Stromal cell of bone marrow (primary cell): ENCODE measurements at places on chromosomes 13 and 19.

DNA sequence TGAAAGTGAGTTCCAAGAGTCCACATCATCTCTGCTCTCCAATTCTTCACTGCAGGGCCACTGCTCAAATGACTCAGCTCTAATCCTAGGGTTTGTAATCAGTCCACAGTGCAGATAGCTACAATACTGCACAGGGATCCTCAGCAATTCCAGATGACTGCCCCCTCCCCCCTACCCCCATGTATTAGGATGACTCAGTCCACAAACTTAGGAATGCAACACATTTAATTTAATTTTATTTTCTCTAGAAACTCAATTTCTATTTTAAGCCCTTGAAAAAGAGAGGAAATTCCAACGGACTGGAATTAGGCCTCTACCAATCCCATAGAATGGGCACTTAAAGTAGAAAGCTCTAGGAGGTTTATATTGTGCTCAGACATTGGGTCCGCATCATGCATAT is 173.8 kb upstream of the SOX21 start:
- peak; percentile 10 for DNase-seq

DNA sequence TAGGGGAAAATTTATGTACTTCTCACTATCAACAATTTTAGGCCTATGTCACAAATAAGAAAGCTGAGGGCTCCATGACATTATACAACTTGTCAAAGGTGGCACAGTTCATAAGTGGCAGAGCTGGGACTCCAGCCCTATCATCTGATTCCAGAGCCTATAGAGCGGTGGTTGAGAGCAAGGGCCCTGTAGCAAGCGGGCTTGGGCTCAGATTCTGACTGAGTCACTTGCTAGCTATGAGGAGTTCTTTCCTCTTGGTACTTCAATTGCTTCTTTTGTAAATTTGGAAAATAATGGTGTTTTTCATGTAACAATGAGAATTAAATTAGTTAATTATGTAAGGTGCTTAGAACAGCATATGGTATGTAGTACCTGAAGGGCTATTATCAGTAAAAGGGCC is 28.7 kb upstream of the FAM216B start:
- DNase-seq: no peak

DNA sequence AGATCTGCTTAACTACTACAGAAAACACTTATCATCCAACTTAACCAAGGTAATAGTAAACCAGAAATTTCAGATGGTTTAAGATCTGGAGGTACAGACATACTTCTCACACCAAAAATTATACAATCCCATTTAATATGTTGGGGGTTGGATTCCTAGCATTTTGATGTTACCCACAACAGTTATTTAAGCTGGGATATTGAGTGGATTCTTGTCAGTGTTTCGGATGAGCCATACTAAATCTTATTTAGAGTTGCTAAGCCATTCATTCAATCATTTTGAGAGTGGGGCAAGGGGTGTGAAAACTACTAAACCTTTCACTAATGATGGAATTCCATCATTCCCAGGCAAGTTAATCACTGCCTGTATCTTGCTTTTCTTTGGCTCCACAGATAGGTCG is 40.6 kb downstream of the KATNAL1 start:
- no peak for DNase-seq

DNA sequence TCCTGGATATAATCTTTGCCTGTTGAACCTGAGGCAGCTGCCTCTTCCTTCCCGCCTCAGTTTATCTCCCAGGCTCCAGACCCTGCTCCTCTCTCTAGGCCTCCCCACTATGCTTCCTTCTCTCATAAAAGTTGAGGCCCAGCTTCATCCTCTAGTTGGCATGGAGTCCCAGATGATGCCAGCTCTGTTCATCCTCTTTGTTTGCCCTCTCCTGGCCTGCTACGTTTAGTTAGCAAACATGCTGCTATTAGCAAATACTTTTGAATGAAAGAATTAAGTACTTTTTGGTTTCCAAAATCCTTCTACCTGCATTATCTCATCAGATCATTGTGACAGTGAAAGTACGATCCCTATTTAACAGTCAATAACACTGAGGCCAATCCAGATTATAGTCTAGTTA is 472.5 kb downstream of the COG6 start:
- no peak for DNase-seq

DNA sequence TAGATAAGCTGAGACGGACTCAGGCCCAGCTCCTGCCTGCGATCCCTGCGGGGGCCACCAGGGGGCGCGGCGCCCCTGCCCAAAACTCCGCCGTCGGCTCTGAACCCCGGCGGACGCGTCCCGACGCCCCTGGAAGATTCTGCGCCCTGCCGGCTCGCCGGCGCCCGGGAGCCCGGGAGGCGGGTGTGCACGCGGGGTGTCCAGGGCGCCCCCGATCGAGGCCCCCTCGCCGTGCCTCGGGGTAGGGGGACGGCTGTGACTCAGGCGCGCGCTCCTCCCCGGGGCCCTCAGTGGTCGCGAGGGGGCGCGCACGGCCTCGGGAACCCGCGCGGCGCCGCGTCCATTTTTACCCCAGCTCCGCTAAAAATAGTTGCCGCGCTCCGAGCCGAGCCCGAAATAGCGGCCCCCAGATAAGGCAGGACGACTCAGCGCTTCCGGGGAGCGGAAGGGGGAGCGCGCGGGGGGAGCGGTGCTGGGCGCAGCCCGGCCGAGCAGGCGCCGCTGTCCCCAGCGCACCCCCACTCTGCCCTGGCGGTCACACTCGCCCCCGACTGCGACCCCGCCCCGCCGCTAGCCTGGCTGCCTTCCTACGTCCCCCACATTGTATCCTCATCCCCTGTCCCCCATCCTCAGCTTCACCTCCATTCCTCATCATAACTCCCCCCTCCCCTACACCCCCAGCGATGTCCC is 16.0 kb upstream of the ERCC1 start:
- no peak for DNase-seq

GRCh38 chr13:75368167-75368566 is 113.8 kb downstream of the TBC1D4 start:
- DNase-seq: peak; percentile 96

DNA sequence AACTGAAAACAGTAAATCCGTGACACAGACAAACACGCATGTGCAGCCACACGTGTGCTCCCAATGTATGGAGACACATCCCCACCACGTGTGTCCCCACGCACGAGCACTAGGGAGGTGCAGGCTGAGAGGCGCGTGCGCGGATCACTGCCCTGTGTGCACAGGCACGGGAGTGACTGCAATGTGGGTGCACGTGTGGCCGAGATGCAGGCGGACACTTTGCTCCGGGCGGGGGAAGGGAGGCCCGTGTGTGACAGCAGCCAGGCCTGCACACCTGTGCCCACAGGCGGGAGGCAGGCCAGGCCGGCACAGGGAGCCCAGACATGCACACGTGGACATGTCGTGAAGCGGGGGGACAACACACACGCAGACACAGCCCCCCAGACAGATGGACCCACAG is 77.0 kb downstream of the PTPRS start:
- no peak for DNase-seq

GRCh38 chr13:49371943-49372613 is 71.8 kb downstream of the CAB39L start:
- DNase-seq: no peak

DNA sequence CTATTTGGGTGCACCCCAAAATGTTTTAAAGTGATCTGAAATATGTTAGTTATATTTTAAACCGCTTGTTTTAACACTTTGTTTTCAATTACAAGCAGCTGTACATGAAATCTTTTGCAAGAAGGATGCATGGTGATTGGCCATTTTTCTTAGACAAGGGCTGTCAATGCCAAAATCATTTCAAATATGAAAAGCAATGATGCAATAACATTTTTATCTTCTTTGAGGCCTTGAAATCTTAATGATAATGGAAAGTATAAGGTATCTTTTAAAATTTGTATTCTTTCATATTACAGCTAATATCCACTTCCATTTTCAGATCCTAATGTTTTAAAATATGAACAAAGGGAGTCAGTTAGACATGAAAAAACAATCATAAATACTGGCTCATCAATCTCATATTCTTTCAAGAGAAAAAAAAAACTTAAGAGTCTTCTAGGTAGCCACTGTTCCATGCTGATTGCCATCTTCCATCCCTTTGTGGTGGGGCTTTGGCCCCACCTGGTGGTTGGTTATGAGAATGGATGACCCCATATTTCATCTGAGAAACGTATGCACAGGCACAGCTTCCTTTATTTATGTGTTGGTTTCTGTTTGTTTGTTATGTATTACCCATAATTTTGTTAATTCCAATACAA is 330.3 kb upstream of the MIR17HG start:
- peak; percentile 2 for DNase-seq

GRCh38 chr13:41505209-41505835 is 48.0 kb downstream of the RGCC start:
- DNase-seq: peak; percentile 78

DNA sequence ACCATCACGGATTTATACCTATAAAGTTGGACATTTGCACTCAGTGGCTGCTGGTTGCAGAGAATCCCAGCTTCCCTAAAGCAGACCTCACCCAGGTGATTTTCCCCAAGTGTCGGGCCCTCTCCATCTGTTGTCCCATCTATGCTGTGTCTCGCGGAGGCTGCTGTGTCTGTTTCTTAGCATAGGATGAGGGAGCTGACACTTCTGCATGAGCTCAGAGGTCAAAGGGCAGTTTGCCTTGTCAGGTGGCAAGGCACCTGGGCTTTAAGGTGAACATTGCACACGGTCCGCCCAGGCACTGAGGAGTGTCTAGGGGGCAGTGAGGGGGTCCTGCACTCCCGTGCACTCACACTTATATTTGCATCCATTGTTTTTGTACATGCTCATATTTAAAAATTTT is 151.6 kb downstream of the ZIC5 start:
- no peak for DNase-seq

DNA sequence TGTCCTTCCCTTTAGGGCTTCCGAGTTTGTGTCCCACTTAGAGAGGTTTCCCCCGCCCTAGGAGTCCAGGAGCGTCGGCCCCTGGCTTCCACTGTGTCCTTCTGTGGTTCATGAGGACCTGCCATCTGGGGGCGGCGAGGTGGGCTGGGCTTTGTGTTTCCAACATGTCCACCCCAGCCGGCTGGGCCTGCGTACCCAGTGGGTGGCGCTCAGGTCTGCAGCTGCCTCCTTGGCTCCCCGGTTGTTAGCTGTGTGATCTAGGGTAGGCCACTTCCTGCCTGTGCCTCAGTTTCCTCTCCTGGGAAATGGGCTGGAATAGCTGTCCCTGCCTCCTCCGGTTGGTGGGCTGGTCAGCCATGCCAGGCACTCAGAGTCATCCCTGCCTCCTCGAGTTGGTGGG is 28.4 kb downstream of the KDM4B start:
- no peak for DNase-seq

GRCh38 chr13:77033717-77034302 is 6.9 kb upstream of the FBXL3 start:
- DNase-seq: no peak

GRCh38 chr13:29754473-29754806 is 96.0 kb downstream of the UBL3 start:
- DNase-seq: peak; percentile 38
